Stimulated activated CD8-positive, alpha-beta memory T cell treated with anti-CD3 and anti-CD28 coated beads, Interleukin-12 subunit alpha, Interleukin-12 subunit beta, amount 100 ng/mL, for 4 hours (primary cell): ENCODE measurements at places on chromosomes 7 and 10.

DNA sequence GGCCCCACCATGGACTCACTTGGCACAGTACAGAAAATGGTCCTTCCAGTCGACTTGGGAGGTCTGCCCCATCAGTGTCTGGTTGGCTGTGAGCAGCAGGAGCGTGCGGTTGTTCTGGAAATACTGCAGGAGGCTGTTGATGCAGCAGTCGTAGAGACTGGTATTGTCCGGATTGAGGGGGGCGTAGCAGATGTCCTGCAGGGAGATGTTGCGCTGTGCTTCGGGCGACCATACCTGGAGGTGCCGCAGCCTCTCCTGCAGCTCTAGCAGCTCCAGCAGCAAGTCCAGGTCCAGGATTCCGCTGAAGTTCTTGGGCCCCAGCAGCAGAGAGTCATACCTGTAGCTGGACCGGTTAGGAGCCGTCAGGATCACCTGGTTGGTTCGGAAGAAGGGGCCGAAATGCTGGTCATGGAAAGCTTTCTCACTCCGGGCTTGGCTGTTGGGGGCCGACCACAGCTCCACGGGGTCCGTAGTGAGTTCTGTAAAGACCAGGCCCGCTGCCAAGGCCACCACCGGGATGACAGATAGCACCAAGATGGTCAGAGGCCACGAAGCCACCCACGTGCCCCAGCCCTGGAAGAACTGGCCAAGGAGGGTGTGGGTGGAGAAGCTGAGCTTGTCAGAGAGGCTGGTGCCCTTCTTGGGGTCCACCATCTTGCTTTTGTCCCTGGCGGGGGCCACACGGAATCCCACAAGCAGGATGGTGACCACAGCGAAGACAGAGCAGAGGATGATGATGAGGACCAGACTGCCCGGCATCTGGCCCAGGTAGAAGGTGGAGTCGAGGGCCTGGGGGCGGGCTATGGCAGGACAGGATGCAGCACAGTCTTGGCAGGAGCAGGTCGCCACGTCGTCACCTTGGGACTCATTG, 2.1 kb downstream of the NPC1L1 start:
- no peak for DNase-seq

- DNase-seq, result no peak
These were observed 1.2 kb upstream of the DKK1 start for GRCh38 chr10:52312942-52313255.

DNA sequence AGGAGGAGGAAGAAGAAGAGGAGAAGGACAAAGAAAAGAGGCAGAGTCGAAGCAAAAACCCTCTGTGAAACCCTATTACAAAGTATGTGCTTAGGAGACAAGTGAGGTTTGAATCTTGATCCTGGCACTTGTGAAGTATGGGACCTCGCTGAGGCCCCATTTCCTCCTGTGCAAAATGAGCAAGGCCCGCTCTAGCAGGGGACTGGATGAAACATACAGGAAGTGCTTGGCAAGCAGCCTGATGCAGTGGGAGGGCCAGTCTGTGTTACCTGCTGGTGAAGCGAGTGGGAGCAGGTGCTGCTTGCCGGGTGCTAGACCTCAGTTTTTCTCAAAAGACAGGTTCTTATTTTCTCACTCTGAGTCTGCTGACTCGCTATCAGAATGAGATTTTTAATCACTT, 150.4 kb downstream of the JCAD start:
- DNase-seq, result no peak

DNA sequence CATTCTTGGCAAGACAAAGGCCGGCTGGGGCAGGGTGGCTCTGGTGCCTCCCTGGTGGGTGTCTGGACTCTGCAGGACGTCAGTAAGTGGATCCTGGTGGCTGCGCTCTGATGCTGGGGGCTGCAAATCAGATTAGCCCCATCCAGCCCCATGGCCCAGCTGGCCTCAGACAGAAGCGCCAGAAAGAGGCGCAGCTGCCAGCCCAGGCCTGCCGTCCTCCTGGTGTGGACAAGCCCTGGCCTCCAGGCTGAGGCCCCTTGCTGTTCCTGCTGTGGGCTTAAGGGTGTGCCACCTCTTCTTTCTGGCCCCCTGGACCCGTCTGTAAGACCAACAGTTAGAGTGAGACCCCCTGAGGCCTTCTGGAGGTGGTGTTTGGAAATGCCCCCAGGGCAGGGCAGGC, 5.9 kb upstream of the LFNG start:
- no peak for DNase-seq

DNA sequence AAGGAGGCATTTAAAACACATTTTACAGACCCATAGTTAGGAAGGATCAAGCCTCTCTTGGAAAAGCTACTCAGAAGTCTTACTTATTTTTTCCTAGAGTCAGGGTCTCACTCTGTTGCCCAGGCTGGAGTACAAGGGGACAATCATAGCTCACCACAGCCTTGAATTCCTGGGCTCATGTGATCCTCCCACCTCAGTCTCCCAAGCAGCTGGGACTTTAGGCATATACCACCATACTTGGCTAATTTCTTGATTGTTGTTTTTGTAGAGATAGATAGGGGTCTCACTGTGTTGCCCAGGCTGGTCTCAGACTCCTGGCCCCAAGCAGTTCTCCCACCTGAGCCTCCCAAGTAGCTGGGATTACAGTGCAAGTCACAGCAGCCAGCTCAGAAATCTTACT, 354.7 kb upstream of the GALNT17 start:
- no peak for DNase-seq
